SK-N-SH (cell line): ENCODE measurements at places on chromosomes 6 and 20.

GRCh38 chr20:63979557-63980316 is at the start of gene SAMD10:
Gene SAMD10, minus strand, starts transcription at chr20:63979642. Its CDS starts 175 bp downstream, at chr20:63979467.
- DNase-seq = peak; percentile 85

- no peak for DNase-seq
These were observed 151.2 kb downstream of the PDE10A start for GRCh38 chr6:165511807-165512206.

DNA sequence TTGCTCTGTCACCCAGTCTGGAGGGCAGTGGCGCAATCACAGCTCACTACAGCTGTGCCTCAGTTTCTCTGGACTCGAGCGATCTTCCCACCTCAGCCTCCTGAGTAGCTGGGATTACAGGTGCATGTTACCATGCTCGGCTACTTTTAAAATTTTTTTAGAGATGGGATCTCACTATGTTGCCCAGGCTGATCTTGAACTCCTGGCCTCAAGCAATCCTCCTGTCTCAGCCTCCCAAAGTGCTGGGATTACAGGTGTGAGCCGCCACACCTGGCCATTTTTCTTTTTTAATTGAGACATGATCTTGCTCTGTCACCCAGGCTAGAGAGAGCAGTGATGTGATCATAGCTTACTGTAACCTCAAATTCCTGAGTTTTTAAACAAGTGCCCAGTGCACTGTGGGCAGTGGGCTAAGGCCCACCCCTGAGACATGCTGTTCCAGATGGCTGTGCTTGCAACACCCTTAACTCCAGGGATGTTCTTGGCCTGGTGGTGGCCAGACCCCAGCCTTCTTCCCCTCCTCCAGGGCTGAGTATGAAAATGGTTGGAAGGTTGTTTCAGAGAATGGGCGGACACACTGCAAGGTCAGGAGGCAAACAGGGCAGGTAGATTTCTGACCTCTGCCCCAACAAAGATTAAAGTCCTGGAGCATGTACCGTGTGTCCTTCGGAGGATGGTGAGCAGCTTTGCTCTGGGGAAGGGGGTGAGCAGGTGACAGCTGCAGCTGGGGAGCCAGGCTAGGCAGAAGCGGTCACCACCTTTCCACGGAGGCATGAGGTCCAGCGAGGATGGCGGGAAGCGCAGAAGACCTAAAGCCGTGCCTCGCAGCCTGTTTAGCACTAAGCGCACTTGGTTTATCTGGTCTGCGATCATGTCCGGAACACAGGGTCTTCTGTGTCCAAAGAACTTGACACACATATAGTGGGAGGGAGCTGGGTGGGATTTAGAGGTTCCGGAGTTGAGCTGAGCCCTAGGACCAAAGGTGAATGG is 1.4 kb upstream of the FAM83C start:
- no peak for DNase-seq

DNA sequence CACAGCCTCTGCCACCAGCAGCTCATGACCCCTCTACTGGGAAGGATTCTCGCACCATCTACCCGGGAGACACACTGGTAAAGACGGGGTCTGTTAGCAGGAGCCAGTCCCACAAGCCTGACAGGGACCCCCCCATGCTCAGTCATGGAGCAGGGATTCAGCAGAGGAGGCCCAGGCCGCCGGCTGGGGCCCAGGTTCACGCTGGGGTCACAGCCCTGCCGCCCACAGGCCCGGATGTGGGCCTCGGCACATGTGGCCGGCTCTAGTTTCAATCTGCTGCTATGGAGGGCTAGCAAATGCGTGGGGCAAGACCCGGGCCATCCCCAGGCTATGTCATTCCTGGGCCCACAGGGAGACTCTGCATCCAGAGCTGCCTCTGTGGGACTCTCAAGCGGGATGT is 25.1 kb downstream of the PXDC1 start:
- no peak for DNase-seq

GRCh38 chr6:11722805-11723631 is 55.6 kb downstream of the ADTRP start:
- DNase-seq = no peak

GRCh38 chr20:609371-609964 is 641 bp downstream of the TCF15 start:
- DNase-seq = peak; percentile 75

GRCh38 chr20:51720854-51721253 is 47.3 kb downstream of the ATP9A start:
- no peak for DNase-seq

DNA sequence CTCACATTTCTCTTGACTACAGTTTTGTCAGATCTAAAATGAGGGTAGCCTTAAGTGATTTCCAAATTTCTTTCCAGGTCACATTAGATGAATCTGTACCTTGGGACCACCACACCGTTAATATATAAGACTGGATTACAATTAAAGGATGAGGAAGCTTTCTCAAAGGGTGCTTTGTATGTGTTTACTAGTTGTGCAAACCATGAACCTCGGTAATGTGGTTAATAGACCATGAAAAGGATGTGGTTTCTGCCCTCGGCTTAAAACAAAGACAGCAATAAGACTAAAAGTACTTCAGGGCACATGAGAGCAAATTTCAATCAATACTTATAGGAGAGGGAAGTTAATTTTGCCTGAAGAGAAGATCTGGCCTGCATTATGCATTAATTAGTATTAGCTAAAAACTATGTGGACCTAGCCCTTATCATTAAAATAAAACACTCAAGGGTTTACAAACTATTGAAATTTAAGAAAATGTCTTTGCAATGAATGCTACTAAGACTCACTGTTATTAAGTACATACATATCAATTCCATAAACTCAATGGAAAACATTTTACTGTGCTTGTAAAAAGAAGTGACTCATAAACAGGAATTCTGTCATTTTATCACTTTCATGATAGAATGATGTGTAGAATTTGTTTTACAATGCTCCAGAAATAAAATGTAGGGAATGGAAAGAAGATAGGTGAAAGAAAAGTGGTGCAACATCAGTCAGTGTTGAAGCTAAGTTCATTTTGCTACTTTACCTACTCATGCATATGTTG is 936 bp upstream of the TMX4 start:
- DNase-seq = no peak

- peak; percentile 92 for DNase-seq
These were observed 2.1 kb downstream of the SALL4 start for GRCh38 chr20:51800060-51800871.

DNA sequence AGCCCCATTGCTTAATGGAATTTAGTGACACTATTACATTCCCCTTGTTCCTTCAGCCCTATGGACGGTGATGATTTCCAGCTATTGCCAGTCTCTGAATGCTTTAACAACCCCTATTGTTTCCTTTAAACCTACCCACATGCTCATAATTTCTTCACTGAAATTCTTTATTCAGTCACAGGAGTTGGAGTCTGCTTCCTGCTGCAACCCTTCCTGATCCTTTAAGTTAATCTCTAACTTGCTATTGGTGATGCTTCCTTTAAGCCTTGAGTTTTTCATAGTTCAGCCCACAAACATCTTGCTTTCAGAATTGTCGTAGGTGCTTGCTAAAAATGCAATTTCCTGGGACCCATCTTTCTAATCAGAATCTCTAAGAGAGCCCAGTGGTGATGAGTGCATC is 66.3 kb upstream of the TNFAIP3 start:
- DNase-seq = no peak

DNA sequence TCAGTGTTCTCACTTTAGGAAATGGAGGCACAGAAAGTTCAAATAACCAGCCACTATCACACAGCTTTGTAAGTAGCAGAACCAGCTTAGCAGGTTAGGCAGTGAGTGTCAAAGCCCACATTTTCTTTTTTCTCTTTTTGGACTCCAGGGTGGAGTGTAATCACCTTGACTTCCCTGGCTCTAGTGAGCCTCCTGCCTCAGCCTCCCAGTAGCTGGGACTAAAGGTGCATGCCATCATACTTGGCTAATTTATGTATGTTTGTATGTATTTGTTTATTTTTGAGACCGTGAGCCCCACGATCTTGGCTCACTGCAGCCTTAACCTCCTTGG is 7.8 kb upstream of the NCOA3 start:
- DNase-seq = no peak

- no peak for DNase-seq
These were observed 36.6 kb upstream of the NFATC2 start for GRCh38 chr20:51579137-51579536.

DNA sequence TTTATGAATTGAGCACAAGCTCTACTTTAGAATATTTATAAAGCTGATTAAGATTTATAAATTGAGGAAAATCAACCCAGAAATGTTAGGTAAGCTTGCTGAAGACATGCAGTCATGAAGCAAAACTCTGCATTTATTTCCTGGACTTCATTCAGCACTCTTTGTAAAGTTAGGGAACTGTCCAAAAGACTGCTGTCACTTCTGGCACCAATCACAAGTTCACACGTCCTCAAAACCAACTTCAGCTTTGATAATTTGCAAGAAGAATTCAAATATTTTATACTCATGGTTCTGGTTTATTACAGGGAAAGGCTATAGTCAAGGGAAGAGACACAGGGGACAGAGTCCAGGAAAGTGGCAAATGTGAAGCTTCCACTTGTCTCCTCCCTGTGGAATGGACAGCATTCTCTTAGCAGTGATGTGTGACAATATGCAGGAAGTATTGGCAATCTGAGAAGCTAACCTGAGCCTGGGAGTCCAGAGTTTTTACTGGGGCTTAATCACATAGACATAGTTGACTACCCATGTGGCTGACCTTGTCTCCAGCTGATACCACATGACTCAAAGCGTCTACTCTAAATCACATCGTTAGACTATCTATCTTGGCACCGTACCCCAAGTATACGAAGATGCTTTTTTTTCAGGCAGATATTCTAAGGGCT is 85.4 kb downstream of the PPP1R14C start:
- no peak for DNase-seq

DNA sequence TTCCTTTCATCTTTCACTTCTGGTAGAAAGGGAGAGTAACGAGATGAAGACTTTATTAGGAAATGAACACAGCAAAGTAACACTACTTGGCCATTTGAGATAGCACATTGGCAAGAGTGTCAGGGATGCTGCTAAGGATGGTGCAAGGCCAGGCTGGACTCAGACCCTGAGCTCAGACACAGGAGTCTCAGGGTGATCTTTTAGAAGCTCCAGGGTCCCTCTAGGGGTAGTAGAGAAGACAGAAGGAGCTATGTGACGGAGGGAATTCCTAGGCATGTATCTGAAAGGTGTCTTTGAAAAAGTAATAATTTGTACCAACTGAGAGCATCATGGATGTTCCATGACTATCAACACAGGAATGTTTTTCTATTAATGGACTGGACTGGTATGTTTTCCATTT is 436.5 kb downstream of the DHX35 start:
- no peak for DNase-seq

GRCh38 chr6:106158816-106159215 is 72.7 kb downstream of the PRDM1 start:
- no peak for DNase-seq

DNA sequence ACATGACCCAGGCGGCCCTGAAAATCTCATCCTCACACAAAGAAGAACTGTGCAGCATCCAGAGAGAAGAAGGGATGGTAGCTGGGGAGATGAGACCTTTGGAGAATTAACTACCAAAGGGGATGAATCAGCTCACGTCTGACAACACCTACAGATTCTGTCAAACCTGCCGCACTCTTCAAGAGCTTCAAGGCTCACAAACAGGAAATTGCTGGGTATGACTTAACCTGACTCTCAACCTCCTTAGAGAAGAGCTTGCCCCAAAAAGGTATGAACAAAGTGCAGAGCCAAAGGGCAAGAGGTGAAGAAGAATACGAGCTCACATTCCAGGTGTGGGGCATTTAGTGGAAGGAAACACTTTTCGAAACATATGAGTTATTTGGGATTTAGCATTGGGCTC is 139.8 kb downstream of the BACH2 start:
- no peak for DNase-seq

GRCh38 chr20:50920997-50921396 is 10.2 kb downstream of the ADNP start:
- DNase-seq = no peak

DNA sequence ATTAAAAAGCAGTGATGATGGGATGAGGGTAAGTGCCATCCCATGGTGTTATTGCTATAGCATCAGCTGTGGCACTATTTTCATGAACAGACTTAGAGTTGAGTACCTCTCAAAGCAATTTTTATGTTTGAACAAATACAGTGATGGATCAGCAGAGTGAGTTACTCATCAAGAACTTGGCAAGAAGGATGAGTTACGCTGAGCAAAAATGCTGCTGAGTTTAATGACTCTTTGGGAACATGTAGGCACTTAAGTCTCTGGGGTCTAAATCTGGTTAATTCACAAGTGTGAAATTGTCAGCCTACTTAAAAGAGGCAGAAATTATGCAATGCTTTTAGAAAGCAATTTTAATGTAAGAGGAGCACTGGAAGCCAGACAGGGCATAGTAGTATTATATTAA is 78.5 kb upstream of the AHI1 start:
- no peak for DNase-seq

DNA sequence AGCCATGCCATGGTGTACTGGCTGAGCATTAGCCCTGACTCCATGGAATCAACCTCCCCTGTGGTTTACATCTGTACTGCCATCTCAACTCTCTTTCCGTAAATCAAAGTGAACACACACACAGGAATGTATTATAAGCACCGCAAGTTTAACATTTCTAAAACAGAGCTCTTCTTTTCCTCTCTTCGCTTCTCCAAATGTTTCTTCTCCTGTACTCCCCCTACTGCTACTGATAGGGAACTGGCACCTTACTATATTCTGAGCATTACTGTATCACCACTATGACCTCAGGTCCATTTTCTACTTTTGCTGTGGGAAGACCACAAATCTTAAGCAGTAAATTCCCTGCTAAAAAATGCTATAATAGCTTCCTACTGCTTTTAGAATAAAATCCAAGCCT is 101.2 kb downstream of the NUS1 start:
- DNase-seq = no peak

GRCh38 chr6:27770724-27771123 is 141.5 kb downstream of the OR2B2 start:
- no peak for DNase-seq

- no peak for DNase-seq
These were observed 61.5 kb downstream of the LYRM4 start for GRCh38 chr6:5199283-5199682.
